ENCODE measurements at places on chromosomes 3 and 15.

DNA sequence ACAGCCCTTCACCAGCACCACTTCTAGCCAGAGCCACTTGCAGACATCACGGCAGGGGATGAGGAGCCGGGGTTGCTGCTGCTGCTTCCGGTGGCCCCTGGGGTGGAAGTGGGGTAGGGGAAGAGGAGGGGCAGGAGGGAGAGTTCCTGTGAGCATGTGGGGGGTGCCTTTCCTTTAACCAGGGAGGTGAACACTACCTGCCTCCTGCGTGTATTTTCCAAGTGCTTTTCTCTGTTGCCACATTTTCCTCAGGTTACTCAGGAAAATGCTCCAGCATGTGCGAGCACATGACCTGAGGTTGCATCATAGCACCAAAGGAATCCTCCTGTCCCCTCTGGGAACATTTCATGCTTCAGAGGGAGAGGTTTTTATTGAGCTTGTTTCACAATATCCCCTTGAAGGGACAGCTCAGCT, 12.2 kb upstream of the SACM1L start:
- DNase-seq: no peak

GRCh38 chr3:48271763-48272498, 31.0 kb downstream of the ZNF589 start:
- DNase-seq: no peak

GRCh38 chr3:42764561-42765295, 8.3 kb downstream of the CCDC13 start:
- DNase-seq: no peak

DNA sequence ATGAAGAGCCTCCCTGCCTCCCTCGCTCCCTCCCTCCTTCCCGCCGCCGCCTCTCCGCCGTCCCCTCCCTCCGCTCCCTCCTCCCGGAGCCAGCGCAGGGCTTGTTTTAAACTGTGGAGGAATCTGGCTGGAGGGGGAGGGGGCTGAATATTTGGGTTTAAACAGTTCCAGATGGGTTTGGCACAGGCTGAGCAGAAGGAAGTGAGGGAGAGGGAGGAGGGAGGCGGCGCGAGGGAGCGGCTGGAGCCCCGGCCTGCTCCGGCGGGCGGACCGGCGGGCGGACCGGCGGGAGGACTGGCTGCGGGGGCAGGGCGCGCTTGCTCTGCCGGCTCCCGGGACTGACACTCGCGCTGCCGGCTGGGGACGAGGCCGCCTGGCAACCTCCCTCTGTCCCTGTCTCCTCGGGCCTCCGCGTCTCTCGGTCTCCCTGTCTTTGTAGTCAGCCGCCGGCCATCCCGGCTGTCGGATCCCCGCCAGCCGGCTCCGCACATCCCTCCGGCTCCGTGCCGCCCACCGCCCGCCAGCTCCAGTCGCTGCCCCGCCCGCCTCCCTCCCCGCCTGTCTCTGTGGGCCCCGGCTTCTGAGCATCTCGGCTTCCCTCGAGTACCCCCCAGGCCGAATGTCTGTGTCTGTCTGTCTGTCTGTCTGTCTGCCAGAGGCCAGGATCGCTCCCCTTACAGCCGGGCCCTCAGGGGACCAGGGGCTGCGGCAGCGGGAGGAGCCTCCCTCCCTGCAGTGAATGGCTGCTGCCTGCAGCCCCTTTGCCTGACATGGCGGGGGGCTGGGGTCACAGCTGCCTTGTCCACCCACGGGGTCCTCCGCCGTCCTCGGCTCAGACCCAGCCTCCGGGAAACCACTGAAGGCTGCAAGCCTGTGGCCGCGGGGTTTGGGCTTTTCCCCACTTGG, 7.6 kb downstream of the EPHB3 start:
- no peak for DNase-seq
